ENCODE measurements at places on chromosomes 4 and X.

GRCh38 chr4:122815248-122815647, 11.4 kb upstream of the FGF2 start:
- DNase-seq: no peak

DNA sequence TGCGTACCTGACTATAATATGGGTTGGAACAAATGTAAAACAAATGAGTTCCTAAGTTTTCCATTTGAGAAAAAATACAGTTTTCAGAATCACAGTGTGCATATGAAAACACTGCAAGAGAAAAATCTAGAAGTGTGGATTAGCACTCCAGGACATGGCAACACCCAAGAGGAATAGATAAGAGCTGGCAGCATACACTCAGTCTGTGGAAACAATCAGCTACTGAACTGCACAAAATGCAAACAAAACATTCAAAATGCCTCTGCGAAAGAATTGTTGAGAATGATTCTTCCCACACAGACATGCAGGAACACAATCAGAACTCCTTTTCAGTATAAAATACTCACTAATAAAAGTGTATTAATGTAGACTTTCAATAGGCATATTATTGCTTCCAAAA, 39.9 kb downstream of the ATP8A1 start:
- no peak for DNase-seq

GRCh38 chr4:6474053-6474568, 1.7 kb upstream of the PPP2R2C start:
- DNase-seq: no peak

GRCh38 chr4:112845386-112845785, 204.1 kb upstream of the ANK2 start:
- no peak for DNase-seq
